NCI-H460 (cell line): ENCODE measurements at places on chromosomes 4 and X.

DNA sequence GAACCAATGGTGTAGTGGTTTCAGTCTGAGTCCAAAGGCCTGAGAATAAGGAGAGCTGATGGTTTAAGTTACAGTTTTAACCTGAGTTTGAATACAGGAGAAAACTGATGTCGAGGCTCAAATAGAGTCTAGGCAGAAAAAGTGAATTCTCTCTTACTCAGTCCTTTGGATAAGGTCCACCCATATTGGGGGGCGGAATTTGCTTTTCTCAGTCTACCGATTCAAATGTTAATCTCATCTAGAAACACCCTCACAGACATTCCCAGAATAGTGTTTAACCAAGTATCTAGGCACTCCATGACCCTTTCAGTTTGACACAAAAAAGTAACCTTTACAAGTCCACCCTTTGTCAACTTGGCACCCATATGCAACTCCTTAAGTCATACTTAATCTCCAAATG lies 216.0 kb downstream of the GRID2 start:
- DNase-seq, result no peak

GRCh38 chrX:308821-309520 lies 9.6 kb downstream of the GTPBP6 start:
- no peak for DNase-seq

- DNase-seq, result no peak
Observed at GRCh38 chr4:168734703-168735678, 238.1 kb downstream of the PALLD start.

DNA sequence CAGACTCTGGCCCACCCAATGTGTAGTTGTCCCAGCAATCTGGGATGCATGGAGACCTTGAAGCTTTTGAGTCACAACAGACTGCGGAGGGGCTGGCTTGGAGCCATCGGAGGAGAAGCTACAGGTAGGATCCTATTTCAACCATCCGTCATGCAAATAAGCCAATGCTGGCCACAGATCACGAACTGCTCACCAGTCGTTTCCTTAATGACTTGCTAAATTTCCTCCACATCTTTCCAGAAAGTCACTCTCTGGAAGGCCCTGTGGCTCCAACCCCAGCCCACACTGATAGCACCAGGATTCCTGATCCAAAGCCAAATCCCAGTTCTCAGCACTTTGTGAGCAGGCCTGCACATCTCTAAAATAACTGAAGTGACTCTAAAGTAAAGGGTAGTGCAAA lies 321.3 kb downstream of the RAB28 start:
- DNase-seq, result no peak

GRCh38 chr4:85675076-85676049 lies 200.4 kb downstream of the ARHGAP24 start:
- DNase-seq, result no peak

DNA sequence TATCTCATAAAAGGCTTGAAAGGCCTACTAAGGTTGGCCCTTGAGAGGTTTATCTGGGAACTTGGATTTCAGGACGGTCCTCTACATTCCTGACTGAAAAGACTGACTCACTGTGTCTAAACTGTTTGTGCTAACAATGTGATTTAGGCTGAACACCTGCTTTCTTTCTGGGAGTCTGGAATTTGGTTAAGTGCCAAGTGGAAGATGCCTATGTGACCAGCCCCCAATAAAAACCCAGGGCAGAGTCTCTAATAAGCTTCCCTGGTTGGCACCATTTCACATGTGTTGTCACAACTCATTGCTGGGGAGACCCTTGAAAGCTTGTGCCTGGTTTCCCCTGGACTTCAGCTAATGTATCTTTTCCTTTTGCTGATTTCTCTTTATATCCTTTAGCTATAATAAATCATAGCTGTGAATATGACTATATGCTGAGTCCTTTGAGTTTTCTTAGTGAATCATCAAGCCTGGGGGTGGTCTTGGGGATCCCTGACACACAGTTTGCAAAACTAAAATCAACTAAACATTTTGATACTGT lies 55.1 kb downstream of the GPR82 start:
- DNase-seq, result peak; percentile 26

GRCh38 chr4:41256740-41257256 lies at the start of gene UCHL1:
Gene UCHL1, plus strand, starts transcription at chr4:41256928. Its CDS starts 49 bp downstream, at chr4:41256977.
- peak; percentile 94 for DNase-seq

DNA sequence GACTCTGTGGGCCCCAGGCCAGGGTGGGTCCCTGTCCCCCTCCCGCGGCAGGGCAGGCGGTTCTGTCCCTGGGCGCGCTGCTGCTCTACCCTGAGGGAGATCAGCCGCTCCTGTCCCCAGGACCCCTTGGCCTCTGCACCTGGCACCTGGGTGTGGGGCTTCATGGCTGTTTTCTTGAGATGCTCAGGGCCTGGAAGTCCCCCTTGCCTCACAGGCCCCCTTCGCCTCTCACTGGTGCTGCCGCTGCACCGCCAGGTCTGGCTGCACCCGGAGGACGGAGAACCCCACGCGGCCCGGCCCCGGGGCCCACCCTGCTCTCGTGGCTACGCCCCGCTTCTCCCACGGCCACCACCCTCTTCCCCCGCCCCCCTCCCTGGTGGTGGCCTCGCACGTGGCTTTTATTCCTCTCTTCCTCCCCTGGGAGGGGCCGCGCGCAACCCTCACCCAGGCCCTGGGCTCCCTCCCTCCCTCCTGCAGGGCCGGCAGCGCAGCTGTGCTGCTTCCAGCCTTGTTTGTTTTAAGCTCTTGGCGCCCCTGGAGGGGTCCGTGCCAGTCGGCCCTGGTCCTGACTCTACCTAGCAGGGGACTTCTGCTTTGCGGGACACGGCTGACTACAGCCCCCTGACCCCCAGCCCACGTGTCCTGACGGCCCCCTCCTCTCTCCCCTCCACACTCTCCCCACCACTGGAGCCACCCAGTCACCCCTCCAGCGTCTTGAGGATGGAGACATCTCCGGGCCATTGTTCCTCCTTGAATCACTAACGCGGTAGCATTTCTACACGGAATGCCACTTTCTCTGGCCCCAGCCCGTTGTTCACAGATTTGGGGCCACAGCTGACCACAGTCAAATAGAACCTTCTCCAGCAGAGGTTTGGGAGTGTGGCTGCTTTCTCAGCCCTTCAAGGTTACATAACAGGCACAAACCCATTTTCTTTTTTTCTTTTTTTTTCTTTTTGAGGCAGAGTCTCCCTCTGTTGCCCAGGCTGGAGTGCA lies 20.6 kb upstream of the CLDN24 start:
- DNase-seq, result no peak

GRCh38 chr4:153520801-153521329 lies 54.7 kb downstream of the TMEM131L start:
- DNase-seq, result no peak

- no peak for DNase-seq
Observed at GRCh38 chrX:153423652-153424051, 12.4 kb downstream of the ZFP92 start.

DNA sequence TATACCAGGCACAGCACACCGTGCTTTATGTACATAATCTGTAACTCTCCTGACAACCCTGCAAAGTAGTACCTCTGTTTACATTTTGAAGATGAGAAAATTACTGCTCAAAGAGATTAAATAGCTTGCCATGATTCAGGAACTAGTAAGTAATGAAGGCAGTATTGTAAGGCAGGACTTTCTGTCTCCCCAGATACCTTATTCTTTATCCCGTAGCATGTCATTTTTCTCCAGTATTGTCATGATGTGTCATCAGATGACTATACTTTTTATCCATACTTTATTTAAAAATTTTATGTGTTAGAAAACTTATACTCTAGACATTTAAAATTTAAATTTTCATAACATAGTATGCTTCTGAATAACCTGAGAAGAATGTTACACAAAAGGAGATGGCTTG lies 188.3 kb upstream of the NUDT6 start:
- no peak for DNase-seq

DNA sequence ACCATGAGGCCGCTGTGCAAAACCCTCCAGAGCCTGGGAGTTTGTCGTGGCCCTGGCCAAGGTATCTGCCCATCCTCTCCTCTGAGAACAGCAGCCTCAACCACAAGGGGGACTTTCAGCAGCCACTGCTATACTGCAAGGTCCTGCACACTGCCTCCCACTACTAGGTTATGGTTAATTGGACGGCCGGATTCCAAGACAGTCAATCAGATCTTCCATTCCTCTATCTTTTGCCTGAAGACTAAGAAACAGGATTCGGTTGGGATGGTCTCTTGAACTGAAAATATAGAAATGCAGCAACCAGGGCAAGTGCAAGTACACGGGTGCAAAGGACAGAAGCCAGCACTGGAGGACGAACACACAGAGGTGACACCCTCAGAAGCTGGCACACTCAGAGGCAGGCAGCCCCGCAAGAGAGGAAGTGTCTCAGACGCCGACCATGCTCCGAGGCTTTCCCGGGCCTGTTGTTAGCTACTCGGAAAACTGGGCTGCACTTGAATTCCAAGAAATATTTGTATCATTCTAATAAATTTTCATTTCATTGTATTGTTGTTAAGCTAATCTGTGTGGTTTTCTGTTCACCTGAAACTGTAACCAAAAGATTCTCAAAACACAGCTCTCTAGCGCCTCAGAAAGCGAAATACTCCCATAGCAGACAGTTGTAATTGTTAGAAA lies 63.3 kb downstream of the AFAP1 start:
- DNase-seq, result no peak

DNA sequence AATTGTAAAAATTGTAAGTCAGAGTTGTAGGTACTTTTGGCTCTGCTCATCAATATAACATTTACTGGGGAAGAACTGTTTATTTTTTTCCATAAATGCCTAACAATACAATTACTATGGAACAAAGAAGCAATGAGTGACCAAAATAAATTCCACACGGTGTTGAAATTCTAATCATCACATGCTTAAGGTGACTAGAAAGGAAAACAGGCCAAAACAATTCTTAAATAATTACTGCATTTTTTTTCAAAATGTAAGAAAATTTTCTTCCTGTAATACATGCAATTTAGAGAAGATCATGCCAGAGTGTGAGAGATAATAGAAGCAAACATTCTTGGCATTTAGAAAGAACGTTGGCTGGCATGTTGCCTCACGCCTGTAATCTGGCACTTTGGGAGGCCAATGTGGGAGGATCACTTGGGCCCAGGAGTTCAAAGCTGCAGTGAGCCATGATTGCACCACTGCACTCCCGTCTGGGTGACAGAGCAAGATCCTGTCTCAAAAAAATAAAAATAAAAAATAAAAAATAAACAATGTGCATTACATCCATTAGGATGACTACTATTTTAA lies 22.5 kb downstream of the C4orf46 start:
- DNase-seq, result no peak

DNA sequence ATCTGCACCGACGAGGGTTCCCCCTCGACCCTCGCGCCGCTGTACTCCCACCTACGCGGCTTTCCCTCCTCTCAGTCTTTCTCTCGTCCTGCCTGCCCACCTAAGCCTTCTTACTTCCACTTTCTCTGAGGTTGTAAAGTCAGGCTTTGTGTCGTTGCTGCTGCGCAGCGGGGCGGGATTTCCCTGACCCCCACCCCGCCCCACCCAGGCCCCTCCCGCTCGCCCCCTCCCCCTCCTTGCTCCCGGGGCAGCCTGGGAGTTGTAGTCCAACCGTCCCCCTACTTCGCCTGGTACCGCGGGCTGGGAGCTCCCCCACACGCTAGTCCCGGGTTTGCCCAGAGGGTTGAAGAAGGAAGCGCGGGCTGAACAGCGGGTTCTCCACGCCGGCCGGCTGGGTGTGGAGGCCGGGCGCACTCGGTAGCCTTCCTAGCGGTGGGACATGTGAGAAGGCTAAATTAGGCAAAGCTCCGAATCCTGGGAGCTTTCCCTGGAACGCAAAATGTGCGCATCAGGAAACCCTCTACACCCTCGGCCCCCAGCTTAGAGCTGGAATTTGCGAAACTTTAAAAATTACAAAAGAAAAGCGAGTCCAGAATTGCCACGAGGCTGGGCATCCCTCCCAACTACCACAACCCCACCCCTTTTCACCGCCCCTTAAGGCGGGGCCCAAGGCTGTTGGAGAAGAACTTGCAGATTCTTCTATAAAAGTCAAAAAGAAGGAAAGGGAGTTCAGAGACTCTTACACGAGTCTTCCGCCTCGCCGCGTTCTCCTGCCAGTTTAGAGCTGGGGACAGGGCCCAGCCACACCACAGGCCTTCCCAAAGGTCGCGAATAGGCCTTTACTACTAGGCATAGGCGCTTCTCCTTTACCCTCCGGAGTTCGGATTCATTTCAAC lies at the start of gene ATP11C:
TSS of gene ATP11C (minus strand) at position 153 of the 896 bp plus-strand sequence. CDS start 1,011 bp downstream, outside the sequence.
- DNase-seq, result peak; percentile 88

DNA sequence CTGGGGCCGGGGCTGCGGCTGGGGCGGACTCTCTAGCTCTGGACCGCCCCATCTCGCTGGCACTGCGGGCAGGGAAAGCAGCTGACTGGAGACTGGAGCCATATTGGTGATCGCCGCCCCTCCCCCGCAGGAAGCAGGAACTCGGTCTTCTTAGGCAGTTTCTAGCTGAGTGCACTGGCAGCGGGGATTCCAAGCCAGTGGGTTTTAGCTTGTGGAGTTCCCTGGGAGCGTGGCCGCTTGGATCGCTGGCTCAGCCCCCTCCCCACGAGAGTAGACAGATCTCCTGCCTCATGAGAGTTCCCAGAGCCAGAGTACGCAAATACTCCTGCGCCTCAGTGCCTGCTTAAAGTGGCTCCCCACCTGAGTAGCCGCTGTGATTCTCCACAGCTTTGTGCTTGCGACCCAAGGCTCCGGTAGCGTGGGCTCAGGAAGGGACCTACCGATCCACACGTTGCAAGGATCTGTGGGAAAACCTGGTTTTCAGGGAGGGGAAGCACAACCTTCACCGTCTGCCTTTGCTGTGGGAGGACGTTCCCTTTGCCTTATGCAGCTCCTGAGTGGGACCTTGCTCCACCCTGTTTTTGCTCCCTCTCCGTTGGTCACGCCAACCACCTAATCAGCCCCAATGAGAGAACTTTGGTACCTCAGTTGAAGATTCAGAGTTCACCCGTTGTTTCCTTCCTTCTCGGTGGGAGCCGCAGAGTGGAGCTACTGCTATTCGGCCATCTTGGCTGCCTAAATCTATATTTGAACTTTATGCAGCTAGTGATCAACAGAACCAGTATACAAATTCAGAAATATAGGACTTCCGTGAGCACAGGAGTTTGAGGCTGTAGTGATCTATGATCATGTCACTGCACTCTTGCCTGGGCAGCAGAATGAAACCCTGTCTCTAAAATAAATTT lies 803.9 kb upstream of the PCDH10 start:
- no peak for DNase-seq

DNA sequence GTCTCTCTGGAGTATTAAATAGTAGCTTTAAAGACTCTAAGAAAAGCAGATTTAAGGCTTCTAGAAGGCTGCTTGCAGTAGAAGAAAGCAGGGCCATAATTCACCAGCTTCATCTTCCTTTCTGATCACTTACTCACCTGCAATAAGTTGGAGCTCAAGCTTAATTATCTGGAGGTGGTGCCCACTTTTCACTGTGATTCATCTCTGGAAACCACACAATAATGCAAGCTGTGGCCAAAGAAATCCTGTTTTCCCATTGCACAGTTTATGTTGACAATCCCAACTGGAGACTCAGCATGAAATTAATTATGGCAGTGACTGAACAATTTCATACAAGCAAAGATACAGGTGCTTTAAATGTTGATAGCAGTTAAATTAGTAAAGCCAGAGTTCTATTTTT lies 14.7 kb downstream of the CWH43 start:
- DNase-seq, result no peak

DNA sequence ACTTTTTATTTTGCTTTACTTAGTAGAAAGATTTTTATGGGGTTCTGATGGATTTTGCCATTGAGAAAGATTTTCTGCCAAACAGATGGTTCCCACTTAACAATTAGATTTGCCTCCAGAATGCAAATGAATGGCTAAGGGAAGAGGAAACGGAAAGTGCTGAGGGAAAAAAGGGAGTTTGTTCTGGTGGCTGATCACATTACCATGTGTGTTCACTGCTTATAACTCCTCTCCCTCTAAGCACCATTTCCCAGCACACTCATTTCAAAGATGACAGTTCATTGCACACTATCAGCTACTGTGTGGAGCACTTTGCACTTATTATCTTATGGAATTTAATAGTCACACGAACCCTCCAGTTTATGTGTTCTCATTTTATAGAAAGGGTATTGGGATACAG lies 68.0 kb upstream of the GRID2 start:
- no peak for DNase-seq
